ENCODE measurements at places on chromosomes 3 and 15.
A peak's percentile ranks its signal among the peaks of the same experiment; 100 is the strongest.

- no peak for DNase-seq
Measured at GRCh38 chr15:67799801-67800205, 25.5 kb upstream of the SKOR1 start.

- DNase-seq: no peak
Measured at GRCh38 chr3:79406175-79406574, 361.6 kb downstream of the ROBO1 start.

DNA sequence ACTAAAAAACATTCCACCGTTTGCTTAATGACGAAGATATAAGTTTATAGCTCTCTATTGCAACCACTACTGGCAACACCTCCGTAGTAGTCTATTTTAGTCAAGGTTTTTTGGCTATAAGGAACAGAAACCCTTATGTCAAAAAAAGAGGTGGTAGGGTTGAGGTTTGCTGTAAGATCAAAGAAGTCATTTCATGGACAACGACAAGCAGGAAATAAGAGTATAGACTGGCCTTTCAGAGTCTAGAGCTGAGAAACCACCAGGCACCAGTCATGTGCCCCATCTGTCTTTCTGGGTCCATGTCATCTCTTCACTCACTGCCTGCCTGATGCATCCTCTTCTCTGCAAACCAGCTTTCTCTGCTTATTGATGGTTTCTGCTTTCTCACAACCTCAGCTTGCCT lies 42.7 kb downstream of the THBS1 start:
- DNase-seq: peak; percentile 66

DNA sequence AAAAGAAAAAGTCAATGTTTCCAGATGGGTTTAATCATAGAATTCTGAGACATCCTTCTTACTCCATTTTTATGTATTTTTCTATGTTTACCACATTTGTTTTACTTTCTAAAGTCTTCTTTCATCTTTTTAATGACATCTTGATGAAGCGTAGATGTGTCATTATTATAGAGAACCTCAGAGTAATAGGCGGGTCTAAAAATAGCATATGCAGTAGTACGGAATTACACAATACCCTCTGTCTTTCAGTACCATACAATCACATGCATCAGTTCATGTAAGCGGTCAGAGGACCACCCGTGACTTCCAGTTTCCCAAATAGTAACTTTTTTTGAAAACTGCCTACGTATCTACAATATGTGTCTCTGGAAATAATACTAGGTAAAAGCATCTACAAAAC lies 224.0 kb downstream of the PLOD2 start:
- no peak for DNase-seq

GRCh38 chr15:74185710-74186348 lies 12.3 kb downstream of the ISLR start:
- no peak for DNase-seq

DNA sequence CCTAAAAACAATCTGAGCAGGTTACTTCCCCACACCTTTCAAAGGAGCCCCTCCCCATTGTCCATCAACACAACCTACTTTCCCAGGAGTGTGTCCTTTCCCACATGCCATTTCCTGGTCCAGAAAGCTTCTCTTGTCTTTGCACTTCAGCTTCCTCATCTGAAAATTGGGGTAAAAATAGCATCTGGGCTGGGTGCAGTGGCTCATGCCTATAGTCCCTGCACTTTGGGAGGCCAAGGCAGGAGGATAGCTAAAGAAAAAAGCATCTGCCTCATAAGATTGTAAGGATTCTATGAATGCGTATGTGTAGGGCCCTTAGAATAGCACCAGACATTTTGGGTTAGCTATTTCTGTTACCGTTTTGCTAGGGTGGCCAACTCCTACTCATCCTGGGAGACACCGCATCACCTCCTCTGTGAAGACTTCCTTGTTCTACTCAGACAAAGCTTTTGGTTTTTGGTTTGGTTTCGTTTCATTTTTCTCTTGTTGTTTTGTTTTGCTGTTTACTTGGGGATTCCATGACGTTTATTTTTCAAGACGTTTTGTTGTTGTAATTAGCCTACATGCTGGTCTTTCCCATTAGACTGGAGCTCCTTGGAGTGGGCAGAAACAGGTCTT lies 224.4 kb upstream of the TLE3 start:
- DNase-seq: peak; percentile 58

DNA sequence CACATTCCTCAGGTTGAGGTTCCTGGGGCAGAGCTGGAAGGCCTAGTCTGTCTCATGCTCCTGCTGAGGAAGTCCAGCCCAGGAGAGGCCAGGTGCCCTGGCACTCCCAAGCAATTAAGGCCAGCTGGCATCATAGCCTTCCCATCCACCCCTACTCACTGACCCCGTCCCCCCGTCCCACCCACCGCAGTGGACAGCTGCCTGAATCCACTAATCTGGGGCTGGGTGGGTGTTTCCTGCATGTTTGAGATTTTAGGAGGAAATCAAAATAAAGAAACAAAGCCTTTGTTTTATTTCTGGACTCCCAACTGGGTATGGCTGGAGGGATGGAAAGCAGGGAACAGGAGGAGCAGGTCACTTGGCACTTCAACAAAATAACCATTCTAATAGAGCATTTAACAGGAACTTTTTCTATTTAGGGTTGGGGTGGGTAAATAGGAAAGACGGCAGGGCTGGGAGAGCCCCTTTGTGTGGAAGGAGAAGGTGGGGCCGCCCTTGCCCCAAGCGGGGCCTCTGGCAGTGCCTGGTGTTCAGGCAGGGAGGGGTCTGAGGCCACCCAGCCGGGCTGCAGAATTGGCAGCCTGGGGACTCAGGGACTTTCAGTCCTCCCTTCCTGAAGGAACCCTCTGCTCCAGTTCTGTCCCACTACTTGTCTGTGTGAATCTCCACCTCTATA lies 8.5 kb downstream of the MRAS start:
- no peak for DNase-seq

- no peak for DNase-seq
Measured at GRCh38 chr3:161695811-161696210, 199.2 kb downstream of the OTOL1 start.

GRCh38 chr15:25185156-25185710 lies 230.4 kb downstream of the SNRPN start:
- DNase-seq: no peak

GRCh38 chr3:49401766-49402165 lies 10.0 kb downstream of the RHOA start:
- no peak for DNase-seq

DNA sequence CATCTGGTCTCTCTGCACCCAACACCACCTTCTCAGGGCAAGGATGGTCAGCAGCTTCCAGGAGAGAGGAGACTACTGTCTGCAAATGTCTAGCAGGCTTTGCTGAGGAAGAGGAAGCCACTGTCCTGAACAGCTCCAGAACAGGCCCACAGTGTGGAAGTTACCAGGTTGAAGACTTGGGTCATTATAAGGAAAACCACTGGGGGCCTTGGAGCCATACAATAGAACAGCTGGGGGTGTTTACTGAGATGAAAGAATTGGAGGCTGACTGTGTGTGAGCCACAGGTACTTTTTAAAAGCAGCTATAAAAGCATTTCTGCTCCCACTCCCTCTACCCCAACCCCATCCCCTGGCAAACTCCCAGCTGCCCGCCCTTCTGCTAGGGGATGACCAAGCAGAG lies 24.2 kb downstream of the SRGAP3 start:
- DNase-seq: peak; percentile 25

DNA sequence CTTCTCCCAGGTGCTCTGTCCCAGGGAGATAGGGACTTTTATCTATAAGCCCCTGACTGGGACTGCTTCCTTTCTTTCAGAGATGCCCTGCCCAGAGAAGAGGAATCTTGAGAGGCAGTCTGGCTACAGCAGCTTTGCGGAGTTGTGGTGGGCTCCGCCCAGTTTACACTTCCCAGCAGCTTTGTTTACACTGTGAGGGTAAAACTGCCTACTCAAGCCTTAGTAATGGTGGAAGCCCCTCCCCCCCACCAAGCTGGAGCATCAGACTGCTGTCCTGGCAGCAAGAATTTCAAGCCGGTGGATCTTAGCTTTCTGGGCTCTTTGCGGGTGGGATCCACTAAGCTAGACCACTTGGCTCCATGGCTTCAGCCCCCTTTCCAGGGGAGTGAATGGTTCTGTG lies 253.8 kb upstream of the ARL6 start:
- DNase-seq: no peak

DNA sequence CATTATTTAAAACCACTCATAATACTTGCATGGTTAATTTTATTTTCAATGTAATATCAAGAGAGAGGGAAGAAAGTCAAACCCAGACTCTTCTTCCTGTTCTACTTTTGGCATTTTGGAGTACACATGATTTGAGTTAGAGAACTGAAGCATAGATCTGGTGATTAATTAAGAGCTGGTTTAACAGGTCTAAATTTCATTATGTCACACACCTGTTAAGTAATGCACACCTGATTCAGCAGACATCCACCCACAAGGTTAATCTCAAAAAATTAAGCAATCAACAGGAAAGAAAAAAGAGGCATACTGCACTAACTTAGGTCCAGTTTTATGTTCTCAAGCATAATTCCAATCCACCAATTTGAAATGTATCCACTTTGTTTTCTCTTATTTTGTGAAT lies 101.1 kb upstream of the ICE2 start:
- DNase-seq: no peak

DNA sequence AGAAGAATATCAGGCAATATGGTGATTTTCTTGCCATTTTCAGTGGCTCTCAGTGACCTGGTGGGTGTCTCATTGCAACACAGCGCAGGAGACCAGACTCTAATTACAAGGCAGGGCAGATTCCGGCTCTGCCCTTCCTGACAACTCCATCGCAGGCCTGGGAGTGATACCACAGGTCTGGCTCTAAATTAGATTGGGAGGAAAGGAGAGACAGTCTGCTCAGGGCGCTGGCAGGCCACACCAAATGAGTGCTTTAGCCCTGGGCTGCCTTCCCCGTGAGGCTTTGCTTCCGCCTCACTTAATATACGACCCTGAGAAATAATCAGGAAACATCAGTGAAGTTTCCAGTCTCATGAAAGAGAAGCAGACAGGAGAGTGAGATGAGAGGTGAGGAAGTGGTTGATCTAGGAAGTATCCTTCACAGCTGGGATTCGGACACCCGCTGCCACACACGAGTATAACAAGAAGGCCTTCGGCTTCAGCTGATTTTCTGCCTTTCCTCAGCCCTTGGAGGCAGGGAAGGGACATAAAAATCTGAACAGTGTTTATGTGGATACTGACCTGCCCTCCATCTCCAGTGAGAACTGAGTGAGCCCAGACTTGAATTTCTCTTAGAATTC lies 73.7 kb upstream of the PROK2 start:
- no peak for DNase-seq

- peak; percentile 56 for DNase-seq
Measured at GRCh38 chr3:137121704-137122314, 164.0 kb downstream of the IL20RB start.

DNA sequence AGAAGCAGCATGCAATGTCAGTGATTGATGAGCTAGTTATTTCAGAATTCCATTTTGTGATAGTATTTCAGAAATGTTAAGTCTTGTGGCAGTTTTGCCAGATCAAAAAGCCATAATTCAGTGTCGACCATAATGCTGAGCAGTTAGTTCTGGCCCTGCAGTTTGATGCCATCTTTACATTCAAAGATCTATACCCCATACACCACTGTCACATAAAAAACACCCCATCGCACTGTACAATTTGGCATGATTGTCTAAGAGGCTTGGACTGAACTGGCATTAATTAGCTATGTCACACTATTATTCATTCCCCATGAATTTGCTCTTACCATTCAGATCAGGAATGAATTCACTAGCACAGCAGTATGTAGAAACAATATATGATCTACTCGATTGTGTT lies 127.7 kb upstream of the EPHA3 start:
- DNase-seq: no peak

- no peak for DNase-seq
Measured at GRCh38 chr3:43632269-43632733, 10.5 kb upstream of the ANO10 start.

GRCh38 chr15:29815000-29815710 lies 7.1 kb downstream of the TJP1 start:
- no peak for DNase-seq

GRCh38 chr3:52810923-52811322 lies 16.3 kb downstream of the ITIH3 start:
- DNase-seq: no peak

DNA sequence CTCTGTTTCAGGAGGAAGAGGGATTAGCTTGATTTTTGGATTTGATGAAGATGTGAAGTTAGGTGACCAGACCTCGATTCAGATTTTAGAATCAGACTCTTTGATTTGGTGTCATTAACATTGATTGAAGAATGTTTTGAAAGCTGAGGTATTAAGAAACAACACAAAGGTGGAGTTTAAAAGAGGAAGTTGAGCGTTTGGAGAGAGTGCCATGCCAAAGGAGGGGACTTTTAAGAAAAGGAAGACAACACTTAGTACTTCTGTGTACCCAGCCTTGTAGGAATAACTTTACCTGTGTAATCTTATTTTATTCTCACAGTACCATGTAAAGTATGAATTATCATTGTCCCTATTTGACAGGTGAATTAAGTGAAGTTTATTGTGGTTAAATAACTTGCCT lies 34.4 kb downstream of the PPARG start:
- no peak for DNase-seq

- DNase-seq: no peak
Measured at GRCh38 chr3:103953796-103954195, 1412.9 kb upstream of the ALCAM start.

GRCh38 chr3:138230525-138230924 lies 43.4 kb downstream of the ARMC8 start:
- no peak for DNase-seq

DNA sequence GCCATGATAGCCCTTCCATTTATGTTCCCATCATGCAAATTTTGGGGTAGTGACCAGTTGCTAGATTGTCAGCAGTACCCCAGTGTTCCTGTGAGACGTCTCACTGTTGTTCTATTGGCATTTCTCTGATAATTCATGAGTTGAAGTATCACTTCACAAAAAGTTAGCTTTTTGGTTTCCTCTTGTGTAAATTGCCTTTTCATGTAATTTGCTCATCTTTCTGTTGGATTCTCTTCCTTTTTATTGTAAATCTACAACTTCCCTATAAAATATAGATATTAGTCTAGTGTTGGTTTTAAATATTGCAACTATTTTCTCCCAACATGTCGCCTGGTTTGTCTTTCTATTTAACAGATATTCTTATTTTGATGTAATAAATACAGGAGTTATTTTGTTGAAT lies 7.5 kb upstream of the A4GNT start:
- DNase-seq: no peak

GRCh38 chr3:192758654-192759053 lies 31.3 kb upstream of the FGF12 start:
- no peak for DNase-seq

GRCh38 chr3:82002986-82003642 lies 241.7 kb upstream of the GBE1 start:
- DNase-seq: no peak
